ENCODE measurements at places on chromosomes 1 and 21.

GRCh38 chr1:229109320-229109761 lies 161.6 kb upstream of the RAB4A start:
- DNase-seq: no peak

- no peak for DNase-seq
Observed at GRCh38 chr1:9553736-9554144, 14.5 kb downstream of the SLC25A33 start.

- DNase-seq: no peak
Observed at GRCh38 chr1:151867321-151867720, 13.8 kb upstream of the THEM5 start.

GRCh38 chr1:211305044-211305443 lies 21.6 kb upstream of the TRAF5 start:
- DNase-seq: no peak

DNA sequence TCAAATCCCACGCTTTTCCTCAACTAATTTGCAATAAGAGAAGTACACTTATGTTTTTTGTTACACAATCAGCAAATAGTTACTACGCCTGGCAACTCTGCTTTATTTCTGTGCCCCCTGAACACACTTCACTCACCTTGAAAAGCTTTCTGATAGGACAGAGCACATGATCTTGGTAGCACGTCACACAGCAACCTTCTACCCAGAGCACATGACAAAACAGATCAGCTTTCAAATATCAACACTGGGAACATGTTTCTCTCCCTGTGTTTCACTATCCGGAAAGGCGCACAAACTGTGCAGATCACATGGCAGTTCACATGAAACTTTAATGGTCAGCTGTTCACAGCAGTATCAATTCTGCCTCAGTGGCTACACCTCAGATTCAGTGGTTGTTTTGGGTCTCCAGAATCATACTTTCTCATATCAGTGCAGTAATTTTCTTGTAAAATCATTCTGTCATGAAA lies 2.2 kb downstream of the SLC19A2 start:
- DNase-seq: no peak

DNA sequence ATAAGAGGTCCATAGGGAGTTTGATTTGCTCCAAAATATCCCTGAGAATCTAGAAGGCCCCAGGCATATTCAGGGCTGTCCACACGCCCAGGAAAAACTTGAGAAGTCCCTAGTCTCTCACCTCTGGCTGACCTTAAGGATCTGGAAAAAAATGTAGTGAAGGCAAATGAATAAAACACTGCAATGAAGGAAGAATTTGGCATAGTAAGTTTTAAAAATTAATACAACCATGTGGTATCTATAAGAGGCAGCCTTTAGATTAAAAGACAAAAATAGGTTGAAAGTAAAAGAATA lies 91.3 kb downstream of the COLGALT2 start:
- no peak for DNase-seq

GRCh38 chr1:173866413-173867115 lies 1.2 kb downstream of the GAS5 start:
- no peak for DNase-seq

GRCh38 chr21:39456665-39457064 lies 4.9 kb downstream of the SH3BGR start:
- no peak for DNase-seq

DNA sequence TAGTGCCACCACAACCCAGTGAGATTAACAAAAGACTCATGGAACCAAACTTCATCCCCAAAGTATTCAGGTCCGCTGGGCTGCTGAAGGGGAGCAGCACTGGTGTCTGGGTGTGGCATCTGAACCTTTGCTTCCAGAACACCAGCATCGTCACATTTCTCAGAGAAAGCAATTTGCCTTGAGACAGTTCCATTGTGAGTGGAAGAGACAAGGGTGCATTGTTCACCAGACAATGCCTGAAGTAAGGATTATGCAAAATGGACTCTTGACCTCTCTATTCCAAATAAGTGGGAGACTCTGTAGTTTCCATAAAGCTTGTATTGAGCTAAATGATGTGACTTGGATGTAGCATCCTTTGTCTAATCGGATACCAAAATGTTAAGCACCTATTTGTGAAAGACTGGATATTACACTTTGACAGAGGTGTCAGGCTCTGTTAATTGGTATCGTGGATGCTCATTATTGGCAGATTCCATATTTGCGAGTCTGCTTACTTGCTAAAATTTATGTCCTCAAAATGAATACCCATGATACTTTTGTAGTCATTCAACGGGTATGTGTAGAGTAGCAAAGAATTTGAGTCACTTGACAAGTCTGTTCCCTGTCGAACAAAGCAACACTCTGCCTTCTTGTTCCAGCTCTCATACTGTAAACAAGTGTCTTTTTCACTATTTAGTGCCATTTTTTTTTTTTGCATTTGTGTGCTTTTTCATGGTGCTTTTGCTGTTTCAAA lies 75.6 kb downstream of the MRPS6 start:
- no peak for DNase-seq

DNA sequence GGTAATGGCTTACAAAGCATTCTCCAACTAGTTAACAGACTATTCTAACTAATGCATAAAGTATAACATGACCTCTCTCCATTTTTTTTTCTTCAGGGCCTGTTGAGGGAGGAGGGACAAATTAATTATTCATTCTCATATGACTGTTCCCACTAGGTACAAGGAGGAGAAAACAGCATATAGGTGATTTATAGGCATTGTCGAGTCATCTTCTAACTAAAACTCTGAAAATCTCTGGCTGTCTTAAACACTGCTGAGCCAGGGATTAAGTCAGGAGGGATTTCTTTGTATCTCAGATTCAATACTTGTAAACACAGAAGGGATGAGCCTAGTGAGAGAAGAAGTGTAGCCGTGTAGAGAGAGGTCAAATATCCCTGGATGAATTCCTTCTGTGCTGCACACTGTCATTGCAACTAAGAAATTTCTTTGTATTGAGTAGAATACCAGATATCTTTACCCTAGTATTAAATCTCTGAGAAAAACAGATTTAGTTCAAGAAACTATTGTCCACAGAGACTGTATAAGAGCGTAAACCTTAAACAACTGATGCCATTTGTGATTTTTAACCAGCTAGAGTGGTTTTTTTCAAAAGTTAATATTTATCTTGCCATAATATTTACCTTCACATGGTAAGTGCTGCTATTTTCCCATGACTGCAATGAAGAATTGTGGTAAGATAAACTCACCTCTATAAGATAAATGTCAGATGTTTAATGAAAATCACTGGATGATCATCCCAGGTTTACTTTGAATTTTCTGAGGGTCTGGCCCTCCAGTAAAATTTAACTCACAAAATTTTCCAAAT lies 465.3 kb downstream of the RWDD3 start:
- DNase-seq: no peak

DNA sequence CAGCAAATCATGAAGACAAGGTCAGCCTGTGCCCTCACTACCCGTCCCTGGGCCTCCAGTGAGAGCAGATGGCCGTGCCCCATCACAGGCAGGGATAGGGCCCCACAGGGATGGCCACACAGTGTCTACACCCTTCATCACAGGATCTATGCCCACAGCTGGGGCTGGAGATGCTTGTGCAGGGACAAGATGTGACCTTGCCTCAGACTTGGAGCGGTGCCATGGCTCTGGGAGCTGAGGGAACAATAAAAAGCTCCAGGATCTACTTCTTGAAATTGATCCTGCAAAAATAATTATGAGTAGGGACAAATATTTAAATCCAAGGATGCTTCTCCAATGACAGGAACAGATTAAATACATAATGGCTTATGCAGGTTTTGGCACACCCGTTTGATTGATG lies 25.4 kb upstream of the TCEA3 start:
- no peak for DNase-seq

Data from stimulated activated CD8-positive, alpha-beta memory T cell treated with anti-CD3 and anti-CD28 coated beads, Interleukin-2, amount 100 ng/mL, for 48 hours (primary cell).